Skeletal muscle cell (primary cell): ENCODE measurements at places on chromosomes 1 and 21.
A peak's percentile ranks its signal among the peaks of the same experiment; 100 is the strongest.

DNA sequence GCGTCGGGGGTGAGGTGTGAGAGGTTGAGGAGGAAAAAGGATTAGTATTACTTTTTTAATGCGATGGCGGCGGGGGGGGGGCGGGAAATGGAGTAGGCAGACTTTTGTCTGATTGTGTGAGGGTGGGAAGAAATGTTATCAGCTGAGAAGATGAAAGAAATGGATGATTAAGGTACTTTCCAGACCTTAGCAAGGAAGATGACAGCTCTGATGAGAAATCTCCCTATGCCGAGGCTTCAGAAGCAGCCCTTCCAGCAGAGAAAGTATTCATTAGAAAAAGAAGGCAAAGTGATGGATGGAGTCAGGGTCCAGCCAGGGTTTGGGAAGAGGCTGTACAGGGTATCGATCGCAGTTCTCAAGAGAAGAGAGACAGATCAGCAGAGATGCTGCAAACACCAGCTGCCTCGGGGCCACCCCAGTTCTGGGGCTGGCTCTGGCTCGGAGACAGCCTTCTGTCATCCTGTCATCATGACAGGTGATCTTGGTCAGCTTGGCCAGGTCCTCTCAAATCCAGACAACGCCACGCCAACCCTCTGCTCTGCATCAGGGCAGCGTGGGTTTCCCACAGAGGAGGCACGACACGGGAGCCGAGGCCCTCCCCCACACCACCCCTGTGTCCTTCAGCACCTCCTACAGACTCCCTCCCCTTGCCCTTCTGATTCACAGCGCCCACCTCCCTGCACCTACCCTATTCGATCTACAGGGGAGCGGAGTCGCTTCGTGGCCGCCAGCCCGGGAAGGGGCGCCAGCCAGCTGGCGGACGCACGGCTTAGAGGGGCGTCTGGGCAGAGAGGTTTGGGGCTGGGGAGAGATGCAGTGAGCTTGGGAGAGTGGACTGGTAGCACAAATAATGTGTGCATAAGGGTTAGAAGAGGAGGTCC is 674 bp upstream of the ATXN7L2 start:
- DNase-seq: no peak

DNA sequence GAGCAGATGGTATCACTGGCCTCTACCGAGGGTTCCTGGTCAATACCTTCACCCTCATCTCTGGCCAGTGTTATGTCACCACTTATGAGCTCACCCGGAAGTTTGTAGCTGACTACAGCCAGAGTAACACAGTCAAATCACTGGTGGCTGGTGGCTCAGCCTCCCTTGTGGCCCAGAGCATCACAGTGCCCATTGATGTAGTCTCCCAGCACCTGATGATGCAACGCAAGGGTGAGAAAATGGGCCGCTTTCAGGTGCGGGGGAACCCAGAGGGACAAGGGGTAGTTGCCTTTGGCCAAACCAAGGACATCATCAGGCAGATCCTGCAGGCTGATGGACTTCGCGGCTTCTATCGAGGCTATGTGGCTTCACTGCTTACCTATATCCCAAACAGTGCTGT is 6.1 kb downstream of the SLC25A44 start:
- DNase-seq: no peak

GRCh38 chr1:204777591-204777990 is 92.1 kb upstream of the LRRN2 start:
- DNase-seq: no peak

DNA sequence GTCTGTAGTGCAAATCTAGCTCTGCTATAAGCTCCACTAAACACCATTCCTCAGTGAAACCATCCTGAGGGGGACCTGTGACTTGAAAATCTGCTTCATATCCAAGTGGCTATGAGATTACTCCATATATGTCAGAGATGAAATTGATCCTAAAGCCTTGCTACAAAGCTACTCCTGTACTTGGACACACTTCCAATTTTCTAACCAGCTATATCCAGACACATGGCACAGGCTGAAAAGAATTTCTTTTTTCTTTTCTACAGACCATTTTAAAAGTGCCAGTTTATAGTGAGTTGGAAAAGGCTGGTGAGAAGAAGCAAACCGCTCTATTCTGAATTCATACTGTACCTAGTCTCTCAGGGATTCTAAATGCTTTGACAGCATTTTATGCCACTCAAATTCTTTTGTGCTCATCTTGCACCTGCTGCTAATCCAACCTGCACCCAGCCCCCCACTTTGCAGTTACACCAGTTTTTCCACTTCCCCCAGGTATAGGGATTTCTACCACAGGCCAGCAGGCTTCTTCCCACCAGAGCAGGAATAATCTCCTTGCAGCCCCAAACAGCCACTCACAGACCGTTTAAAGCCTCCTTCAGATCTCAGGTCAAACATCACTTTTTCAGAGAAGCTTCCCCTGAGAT is 112.5 kb downstream of the RERE start:
- no peak for DNase-seq

DNA sequence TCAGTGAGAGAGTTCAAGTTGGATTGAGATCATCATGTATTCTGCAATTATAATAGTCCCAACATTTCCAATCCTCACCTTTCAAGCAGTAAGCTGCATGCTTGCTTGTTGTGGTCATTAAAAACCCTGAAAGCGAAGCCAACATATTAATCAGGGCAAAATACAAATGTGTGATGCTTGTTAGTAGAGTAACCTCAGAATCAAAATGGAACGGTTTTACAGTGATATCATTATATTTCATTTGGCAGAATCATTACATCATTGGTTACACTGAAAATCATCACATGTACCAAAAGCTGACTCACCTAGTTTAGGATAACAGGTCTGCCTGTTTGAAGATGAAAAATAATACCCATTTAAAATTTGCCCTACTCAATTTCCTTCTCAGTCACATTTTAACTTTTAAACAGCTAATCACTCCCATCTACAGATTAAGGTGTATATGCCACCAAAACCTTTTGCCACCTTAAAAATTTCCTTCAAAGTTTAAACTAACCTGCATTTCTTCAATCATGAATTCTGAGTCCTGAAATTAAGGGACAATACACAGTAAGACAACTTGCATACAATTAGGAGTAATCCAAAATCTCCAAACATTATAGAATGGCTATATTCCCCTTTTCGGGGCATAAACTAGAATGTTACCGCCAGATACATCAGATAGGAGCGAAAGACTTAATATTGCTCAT is 3.5 kb downstream of the GAS5 start:
- no peak for DNase-seq

DNA sequence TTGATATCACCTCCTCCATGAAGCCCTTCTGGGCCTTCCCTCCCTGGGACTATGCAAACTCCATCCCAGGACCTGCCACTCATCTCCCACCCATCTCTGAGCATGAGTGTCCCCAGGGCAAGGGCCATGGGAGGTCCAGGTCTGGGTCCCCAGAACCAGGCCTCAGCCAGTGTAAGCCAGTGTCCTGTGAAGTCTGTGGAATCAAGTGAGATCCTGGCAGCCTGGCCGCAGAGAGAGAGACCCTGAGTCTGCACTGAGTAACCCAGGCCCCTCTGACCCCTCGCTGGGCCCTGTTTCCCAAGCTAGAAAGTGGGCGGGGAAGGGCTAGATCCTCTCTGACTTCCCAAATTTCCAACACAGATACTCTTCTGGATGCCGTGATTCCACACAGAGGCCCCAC is 132.7 kb downstream of the DMRTB1 start:
- no peak for DNase-seq

- DNase-seq: peak; percentile 35
Observed at GRCh38 chr1:224447251-224447650, 12.7 kb upstream of the WDR26 start.

DNA sequence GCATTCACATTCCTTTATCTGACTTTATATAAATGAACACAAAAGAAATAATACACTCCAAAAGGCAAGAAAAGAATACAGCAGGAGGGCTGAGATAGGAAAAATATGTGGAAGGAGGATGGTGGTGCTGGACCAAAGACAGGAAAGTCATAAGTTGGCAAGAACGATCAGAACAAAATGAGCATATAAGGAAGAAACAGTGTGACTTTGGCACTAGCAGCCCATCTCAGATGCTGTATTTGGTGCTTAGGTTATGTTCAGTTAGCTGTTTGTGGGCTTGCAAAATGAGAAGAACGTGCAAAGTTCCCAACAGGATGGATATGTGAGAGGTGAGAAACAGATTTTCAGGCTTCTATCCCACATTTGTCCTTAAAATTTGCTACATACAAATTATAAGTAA is 719.8 kb upstream of the ADGRL4 start:
- no peak for DNase-seq

- DNase-seq: peak; percentile 48
Observed at GRCh38 chr1:36223381-36223995, 755 bp upstream of the THRAP3 start.

DNA sequence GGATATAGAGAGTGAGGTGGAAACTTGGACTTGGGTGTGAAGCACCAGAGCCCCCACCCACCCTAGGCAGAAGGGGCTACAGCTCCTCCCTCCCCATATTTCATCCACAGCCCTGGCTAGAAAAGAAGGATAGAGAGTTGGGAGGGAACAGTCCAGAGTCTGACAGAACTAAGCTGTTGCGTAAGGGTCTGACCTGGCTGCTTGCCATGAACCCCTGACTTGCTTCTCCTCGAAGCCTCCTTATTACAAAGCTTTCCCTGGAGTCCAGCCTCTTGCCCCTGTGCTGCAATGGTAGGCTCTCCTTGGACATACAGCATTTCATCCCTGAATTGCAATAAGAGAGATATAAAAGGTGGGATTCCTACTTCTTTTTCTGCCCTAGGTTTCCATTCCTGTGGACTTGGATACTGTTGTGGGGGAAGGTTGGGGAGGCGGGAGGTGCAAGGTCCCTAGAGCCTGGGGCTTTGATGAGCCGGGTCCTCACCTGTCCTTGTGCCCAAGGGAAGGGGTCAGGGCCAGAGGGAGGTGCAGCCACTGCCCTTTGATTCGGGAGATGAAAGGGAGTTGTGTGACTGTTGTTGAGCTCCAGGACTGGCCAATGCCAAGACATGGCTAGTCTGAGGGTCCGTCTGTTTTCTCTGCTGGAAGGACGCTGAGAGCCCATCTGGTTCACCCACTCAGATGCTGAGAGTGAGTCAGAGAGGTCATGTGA is 2.7 kb downstream of the RHBG start:
- peak; percentile 63 for DNase-seq

DNA sequence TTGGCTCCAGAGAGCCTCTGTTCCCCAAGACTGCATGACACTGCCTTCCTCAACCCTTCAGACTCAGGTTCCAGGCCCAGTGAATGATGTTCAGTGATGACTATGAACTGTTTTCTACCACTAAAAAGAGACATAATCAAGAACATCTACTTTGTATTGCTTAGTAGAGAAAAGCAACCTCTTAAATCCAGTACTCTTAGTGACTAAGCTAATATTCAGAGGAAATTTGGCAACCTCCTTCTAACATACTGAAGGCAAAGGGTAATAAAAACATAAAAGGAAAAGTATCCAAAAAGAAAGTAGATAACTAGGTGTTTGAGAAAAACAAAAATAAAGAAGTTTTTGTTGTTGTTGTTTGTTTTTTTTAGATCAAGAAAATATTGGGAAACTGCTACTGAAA is 153.3 kb upstream of the RUNX1 start:
- DNase-seq: no peak

DNA sequence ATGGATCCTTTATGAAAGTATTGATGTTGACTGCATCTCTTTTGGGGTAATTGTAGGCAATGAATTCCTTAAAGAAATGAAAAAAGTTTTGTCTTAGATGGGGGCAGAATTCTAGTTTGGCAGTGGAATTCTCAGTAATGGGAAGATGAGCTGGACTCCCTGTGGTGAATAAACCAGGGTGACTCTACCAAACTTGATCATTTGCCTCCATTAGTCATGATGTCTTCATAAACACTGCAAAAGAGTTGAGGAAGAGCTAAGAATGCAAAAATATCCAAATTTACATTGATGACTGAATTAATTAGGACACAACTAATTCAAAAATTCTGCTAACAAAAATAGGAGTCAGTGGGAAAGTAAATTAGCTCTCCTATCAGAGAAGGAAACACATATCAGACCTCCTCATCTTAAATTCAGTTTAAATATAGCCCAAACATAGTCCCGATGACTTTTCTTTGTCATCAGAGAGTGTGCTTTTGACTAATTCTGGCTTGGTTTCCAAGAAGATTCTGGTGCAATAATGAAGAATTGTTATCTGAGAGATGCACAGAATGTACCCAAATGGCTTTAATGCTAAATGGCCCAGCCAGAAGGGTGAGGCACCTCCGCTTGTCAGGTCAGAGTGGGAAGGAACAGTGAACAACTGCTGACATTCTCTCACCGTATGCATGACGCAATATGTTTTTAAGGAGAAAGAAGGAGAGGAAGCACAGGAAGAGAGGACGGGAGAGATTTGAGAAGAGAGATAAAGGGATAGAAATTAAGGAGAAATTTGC is 525.1 kb downstream of the LMO4 start:
- peak; percentile 85 for DNase-seq

- DNase-seq: no peak
Observed at GRCh38 chr21:35530766-35531165, 481.7 kb upstream of the RUNX1 start.

DNA sequence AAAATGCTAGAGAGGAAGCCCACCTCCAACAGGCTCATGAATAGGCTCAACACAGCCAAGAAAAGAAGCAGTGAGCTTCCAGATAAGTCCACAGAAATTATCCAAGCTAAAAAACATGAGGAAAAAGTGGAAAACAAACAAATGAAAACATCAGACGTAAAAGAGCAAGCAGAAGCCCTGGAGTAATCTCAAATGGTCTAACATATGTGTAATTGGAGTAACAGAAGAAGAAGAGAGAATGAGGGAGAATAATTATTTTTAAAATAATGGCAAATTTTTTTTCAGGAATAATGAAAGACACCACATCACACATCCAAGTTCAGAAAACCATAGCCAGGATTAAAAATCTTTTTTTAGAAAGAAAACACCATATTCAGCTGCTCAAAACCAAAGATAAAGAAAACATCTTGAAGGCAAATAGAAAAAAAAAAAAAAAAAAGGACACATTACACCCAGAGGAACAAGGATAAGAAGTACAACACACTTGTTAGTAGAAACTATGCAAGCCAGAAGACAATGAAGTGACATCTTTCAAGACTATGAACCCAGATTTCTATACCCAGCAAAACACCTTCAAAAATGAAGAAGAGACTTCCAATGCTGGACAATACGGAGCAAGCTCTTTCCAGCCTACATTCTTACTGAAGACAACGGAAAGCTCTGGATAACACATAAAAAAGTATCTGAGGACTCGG is 10.6 kb upstream of the SUMO3 start:
- no peak for DNase-seq
